ENCODE measurements at places on chromosomes 2 and 18.

DNA sequence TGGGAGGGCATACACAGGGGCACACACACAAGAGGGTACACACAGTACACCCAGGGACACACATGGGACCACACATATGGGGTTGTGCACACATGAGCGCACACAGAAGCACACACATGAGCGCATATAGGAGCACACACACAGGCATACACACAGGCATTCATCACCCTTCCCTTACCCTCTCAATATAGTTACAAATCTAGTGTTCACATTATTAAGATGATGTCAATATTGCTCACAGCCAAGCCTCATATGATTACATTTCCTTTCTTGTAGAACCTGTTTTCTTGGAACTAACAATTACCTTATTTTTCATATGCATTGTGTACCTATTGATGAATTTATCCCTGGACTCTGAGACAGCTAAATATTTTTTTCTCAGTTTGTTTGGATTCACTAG is 156.7 kb downstream of the FHOD3 start:
- DNase-seq: no peak

- DNase-seq: no peak
Observed at GRCh38 chr2:232925153-232925820, 55.2 kb downstream of the SNORC start.

GRCh38 chr2:151983221-151983620 is 115.6 kb downstream of the CACNB4 start:
- DNase-seq: no peak

GRCh38 chr2:130972410-130972809 is 120.8 kb downstream of the FAM168B start:
- DNase-seq: no peak

- no peak for DNase-seq
Observed at GRCh38 chr2:217973008-217973787, 29.6 kb downstream of the TNS1 start.

DNA sequence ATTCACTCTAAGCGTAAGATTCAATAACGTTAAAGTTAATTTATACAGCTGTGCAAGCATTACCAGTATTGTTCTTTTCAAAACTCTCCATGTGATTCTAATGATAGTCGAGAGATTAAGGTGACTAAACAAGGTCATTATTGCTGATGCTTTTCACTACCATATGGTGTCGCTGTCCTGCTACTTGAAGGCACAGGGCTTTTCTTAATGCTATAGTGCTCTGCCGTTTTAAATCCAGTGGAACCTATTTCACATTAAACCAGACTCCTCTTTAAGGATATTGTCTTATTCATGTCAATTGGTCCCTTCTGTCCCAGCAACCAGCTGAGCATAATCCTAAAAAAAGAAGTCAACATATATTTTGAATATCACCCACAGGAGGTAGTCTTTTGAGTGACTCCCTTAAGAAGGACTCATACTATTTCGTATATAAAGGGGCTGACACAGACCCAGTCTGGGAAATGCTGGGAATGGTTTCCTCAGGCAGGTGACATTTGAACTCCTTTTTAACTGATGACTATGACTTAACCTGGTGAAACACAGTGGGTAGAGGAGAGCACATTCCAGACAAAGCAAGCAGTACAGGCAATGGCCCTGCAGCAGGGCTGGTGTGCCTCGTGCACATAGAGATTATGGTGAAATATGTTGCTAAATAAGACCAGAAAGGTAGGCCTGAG is 53.9 kb upstream of the CYTIP start:
- DNase-seq: no peak

DNA sequence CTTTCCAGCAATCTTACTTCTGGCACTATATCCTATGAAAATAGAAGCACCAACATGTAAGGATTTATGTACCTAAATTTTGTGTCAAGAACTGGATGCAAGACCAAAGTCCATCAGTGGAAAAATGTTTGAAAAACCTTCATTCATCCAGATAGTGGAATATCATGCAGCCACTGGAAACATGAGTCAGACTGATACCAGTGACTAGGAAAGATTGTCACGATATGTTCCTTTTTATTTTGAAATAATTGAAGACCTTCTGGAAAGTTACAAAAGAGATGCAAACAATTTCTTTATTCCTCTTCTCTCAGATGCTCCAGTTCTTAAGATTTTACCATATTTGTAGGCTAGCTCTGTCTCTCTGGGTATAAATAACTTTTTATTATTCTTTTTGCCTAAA is 40.5 kb upstream of the IL1R2 start:
- DNase-seq: no peak

GRCh38 chr18:55458456-55459203 is 129.4 kb downstream of the TCF4 start:
- DNase-seq: no peak

DNA sequence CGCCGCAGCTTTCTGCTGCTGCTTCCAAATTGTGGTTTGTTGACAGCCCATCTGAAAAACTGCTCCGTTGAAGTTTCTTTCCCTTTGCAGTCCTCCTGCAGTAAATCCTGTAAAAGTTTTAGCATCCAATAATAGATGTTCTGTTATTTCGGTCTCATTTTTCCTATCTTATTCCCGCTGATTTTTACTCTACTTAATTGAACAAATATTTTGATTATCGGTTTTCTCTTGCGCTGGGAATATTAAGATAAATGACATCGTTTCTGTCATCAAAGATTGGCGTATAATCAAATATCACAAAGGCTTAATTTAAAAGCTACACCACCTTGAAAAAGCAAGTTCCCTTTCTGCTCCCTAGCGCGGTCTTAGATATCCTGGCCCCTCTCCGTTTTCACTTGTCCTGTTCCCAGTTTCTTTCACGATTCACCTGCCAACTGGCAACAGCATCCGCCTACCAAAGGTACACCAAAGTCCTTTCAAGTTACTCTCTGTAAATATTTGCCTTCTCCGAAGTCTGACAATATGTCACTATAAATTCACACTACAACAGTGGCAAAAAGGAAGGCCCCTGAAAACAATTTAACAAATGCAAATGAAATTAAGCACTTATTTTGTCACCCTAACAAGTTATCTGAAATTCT is 1.0 kb upstream of the STRN start:
- DNase-seq: no peak

- no peak for DNase-seq
Observed at GRCh38 chr2:188291617-188292347, at the start of gene GULP1. GULP1 (plus strand) TSS chr2:188291874; CDS start chr2:188477703, 185,829 bp downstream.

GRCh38 chr2:230453006-230453405 is 37.0 kb downstream of the SP100 start:
- DNase-seq: no peak

DNA sequence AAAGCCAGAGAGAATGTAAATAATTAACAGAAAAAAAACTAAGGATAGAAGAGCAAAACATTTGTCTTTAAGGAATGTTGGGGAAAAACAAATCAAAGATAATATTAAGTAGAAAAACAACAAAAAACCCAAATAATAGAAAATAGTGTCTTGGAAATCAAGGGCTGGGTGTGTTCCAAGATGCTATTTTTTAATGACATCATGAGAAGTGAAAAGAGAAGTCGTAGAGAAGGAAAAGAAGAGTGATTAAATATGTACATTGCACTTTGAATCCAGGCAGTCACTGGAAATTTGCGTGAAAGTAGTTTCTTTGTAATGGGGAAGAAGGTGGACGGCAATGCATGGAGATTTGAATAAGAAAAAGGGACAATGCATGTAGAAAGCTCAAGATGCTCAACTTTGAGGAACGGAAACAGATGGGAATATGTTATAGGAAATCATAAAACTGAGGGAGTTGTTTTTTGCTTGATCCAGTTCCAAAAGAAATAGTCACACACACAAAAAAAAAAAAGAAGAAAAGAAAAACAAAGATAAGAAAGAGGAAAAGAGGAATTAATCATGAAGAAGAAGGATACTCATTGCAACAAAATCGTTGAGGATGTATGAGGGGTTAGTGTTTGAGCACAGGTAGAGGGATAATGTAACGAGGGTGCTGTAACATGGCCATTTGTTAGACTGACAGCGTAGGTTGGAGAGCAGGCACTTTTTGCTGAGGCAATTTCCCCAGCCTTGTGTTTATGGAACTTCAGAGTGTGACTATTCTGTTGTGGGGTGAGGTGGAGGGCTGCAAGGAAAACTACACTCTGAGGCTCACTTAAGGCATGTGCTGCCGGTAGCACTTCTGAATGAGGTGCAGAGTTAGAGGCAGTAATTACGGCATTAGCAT is 184.1 kb downstream of the CALCRL start:
- no peak for DNase-seq

Measured in T-helper 17 cell (primary cell).